ENCODE measurements at places on chromosomes 4 and X. TPM values are rescaled to one million over a fixed set of nuclear protein-coding genes. Genes with fewer than 3 reads are reported as not detected.

Gene SPANXB1
- not detected for total RNA-seq

Gene FAM9C
- total RNA-seq: not detected

Gene TMSB15B
- 44.0 TPM for total RNA-seq

Gene RASL11B
- 1.2 TPM for total RNA-seq

Gene CSAG1
- total RNA-seq: not detected

Gene FAM53A
- total RNA-seq: 2.6 TPM

Gene ATP1B4
- total RNA-seq: not detected

Gene RAB39B
- total RNA-seq: 1.6 TPM

Gene GPR78
- total RNA-seq: not detected

GRCh38 chrX:51459125-51459524, 37.3 kb downstream of the NUDT11 start:
- DNase-seq: no peak

GRCh38 chrX:41245641-41246040, 88.3 kb upstream of the DDX3X start:
- no peak for DNase-seq

- no peak for DNase-seq
Measured at GRCh38 chr4:53816561-53816960, 225.3 kb upstream of the LNX1 start.

- no peak for DNase-seq
Measured at GRCh38 chrX:56986138-56986537, 9.2 kb downstream of the SPIN3 start.

DNA sequence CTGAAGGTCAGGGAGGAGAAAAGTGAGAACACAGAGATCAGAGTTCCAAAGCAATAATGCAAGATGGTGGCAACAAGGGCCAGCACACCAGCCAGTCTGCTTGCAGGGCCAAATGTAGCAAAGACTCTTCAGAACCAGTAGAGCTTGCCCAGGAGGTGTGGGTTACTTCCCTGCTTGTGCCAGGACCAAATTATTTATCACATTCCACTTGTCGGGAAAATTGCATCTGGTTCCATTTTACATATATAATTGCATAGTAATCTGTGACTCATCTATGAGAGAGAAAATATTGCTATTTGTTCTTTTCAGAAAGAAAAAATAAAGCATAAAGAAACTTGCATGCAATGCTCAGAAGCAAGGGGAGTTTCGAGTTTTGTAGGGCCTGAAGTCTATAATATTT, 41.4 kb downstream of the MAML3 start:
- DNase-seq: no peak

- no peak for DNase-seq
Measured at GRCh38 chr4:80393970-80394250, 58.4 kb downstream of the CFAP299 start.

DNA sequence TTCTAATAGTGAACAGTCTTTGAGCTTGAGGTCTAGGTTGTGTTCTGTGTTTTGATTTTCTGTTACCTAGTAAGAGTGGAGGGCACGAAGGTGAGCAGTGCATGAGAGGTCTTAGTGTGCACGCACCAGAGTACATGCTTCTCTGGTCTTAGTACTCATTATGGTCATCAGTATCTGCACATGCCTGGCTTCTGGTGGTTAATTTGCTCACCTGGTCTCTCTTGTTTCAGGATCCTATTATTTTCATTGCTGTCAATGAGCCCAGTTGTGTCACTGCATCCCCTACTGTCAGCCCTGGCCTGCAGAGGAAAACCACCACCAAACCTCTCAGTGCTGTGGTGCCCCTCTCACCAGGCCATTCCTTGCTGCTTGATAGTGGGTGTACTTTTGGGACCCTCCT, 54.8 kb downstream of the NSUN7 start:
- no peak for DNase-seq

DNA sequence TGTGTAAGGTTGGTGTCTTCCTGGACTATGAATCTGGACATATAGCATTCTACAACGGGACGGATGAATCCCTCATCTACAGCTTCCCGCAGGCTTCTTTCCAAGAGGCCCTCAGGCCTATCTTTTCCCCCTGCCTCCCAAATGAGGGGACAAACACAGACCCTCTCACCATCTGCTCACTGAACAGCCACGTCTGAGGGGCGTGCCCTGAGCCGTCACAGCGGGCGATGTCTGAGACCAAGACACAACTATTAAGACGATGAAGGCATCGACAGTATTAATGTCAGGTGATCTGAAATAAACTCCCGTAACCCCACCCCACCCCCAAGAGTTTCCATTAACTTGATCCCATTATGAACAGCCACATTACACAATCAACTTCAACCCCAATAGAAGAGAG, 7.9 kb downstream of the TRIML1 start:
- DNase-seq: no peak

DNA sequence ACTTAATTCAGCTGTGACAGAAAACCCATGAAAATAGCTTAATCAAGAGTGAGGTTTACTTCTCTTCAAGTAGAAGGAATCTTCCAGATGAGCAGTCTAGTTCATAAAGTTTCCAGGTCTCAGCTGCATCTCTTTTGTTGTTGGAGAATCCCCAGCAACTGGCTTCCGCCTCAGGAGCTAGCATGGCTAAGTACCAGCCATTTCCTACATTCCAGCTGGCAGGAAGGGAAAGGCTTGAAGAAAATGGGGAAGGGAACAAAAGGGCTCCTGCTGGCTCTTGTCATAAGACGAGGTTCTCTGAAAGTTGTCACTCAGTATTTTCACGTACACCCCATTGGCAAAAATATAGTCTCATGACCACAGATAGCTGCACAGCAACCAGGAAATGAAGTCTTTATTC, 27.3 kb upstream of the TRIM2 start:
- no peak for DNase-seq

DNA sequence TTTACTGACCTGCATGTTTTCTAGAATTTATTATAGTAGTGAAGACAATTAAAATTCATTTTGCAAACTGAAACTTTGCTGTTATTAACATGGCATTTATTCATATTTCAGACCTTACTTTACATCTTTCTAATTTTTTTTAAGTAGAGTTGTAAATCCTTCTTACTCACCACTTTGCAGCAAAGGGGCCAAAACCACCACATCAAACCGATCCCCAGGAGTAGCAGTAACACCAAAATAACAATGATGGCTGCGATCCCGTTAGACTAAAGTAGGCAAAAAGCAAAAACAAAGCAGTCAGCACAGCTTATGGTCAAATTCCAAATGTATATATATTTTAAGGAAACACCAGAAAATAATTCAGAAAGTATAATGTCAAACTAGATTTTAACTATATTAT, 64.7 kb downstream of the ANTXR2 start:
- DNase-seq: no peak

- no peak for DNase-seq
Measured at GRCh38 chrX:108097380-108097779, 5.8 kb downstream of the ATG4A start.

- DNase-seq: no peak
Measured at GRCh38 chr4:100062921-100063320, 112.8 kb upstream of the H2AZ1 start.

GRCh38 chrX:23287191-23287725, 47.4 kb upstream of the PTCHD1 start:
- DNase-seq: no peak

- DNase-seq: no peak
Measured at GRCh38 chr4:145176641-145177432, 3.6 kb downstream of the OTUD4 start.

- DNase-seq: peak; percentile 53
Measured at GRCh38 chrX:130055103-130055502, 55.2 kb downstream of the ELF4 start.

GRCh38 chr4:142081025-142081424, 444.6 kb downstream of the IL15 start:
- no peak for DNase-seq

GRCh38 chrX:140434347-140434746, 70.5 kb downstream of the SOX3 start:
- no peak for DNase-seq

DNA sequence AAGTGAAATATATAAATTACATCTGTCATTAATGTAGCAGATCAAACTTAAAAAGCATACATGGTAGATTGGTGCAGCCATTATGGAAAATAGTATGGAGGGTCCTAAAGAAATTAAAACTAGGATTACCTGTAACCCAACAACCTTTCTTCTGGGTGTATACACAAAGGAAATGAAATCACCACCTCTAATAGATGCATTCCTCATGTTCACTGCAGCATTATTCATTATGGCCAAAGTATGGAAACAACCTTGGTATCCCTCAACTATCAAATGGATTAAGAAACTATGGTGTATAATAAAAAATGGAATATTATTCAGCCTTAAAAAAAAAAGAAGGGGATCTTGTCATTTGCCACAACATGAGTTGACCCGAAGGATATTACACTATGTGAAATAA, 13.7 kb downstream of the WDFY3 start:
- DNase-seq: no peak

DNA sequence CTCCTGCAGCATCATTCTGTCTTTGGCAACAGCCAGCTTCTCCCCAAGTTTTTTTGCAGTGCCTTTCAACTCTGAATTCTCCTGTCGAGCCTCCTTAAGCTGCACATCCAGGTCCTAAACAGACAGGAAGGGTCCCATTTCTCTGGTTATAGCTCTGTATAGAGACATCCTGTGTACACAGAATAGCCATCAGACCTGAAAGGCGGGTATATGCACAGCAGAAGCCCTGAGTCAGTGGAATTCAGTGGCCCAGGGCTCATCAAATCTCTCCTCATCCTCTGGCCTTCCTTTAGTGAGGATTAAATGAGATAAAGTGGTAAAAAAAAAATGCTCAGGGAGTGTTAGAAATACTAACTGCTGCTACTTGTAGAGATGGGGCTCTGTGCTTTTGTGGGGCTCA, 73.8 kb downstream of the FAM184B start:
- no peak for DNase-seq

GRCh38 chr4:174193438-174194374, 89.8 kb downstream of the FBXO8 start:
- DNase-seq: no peak

DNA sequence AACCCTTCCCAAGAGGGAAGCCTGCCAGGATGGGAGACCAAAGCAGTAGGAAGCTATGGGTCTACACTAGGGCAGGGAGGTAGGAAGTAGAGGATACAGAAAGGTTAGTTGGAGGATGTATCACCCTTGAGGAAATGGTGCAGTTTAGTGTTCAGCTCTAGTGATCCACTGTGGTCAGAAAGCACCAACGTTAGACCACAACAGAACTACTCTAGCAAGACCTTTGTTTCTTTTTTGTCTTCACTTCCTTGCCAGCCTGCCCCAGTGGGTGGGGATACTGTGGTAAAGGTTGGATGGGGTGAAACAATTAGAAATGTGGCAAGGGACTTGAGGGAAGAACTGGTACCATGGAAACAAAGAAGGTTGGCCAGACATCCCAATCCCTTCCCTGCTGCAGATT, 83.3 kb downstream of the DDIT4L start:
- no peak for DNase-seq

GRCh38 chrX:134542485-134542884, 82.5 kb downstream of the HPRT1 start:
- DNase-seq: peak; percentile 48

- no peak for DNase-seq
Measured at GRCh38 chr4:107366016-107366735, 330.1 kb upstream of the DKK2 start.

DNA sequence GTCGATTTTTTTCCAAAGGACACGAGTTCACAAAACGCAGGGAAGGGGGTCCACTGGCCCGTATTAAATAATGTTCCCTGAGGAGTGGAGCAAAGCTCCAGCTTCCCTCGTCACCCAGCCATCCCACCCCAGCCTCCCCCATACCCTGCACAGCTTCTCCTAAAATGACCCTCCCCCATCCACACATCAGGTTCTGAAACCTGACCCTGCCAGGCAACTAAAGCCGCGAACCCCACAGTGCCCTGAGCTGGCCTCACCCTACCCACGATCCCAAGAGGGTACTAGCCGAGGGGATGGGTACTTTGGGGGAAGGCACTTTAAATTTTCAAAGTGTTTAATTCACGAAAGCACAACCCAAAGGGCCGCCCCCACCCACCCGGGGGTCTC, 634 bp downstream of the APOO start:
- DNase-seq: no peak

- no peak for DNase-seq
Measured at GRCh38 chr4:143207555-143207954, 22.8 kb downstream of the USP38 start.

GRCh38 chrX:74614093-74614909, at the start of gene RLIM:
Gene RLIM (minus strand): TSS chrX:74614624. CDS start chrX:74595977, 18,647 bp downstream.
- DNase-seq: peak; percentile 93

- DNase-seq: no peak
Measured at GRCh38 chr4:45679411-45679810, 444.4 kb downstream of the GABRG1 start.
